ENCODE measurements at places on chromosomes 13 and 19.

DNA sequence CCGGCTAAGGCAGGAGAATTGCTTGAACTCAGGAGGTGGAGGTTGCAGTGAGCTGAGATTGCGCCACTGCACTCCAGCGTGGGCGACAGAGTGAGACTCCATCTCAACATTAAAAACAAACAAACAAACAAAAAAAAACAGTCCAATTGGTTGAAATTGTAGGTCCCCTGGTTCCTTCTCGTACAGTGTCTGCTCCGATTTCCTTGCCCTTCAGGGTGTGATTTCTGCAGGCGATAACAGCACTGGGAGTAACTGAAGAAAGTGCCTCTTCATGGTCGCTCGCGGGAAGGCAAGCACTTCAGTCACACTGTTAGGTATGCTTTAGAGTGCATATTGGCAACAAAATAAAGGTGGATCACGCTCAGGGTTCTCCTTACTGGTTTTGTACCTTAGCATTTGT lies 39.7 kb downstream of the TPT1 start:
- no peak for DNase-seq

GRCh38 chr13:94454906-94455305 lies 24.6 kb downstream of the DCT start:
- no peak for DNase-seq

DNA sequence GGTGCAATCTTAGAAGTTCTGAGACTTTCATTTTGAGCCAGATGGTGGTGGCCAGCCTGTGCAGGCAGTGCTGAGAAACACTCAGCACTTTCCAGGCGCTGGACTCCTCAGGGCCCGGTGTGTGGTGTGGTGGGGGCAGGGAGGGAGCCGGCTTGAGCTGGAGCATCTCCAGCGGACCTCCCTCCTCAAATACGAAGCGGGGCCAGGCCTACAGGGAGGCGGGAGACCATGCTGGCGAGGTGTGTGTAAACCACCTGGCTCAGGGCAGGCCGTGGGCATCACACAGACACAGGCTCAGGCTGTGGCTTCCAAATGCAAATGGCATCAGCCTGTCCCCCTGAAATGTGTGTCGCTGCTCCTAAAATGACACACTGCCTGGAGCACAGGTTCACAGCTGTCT lies 33.3 kb upstream of the RANBP3 start:
- no peak for DNase-seq

DNA sequence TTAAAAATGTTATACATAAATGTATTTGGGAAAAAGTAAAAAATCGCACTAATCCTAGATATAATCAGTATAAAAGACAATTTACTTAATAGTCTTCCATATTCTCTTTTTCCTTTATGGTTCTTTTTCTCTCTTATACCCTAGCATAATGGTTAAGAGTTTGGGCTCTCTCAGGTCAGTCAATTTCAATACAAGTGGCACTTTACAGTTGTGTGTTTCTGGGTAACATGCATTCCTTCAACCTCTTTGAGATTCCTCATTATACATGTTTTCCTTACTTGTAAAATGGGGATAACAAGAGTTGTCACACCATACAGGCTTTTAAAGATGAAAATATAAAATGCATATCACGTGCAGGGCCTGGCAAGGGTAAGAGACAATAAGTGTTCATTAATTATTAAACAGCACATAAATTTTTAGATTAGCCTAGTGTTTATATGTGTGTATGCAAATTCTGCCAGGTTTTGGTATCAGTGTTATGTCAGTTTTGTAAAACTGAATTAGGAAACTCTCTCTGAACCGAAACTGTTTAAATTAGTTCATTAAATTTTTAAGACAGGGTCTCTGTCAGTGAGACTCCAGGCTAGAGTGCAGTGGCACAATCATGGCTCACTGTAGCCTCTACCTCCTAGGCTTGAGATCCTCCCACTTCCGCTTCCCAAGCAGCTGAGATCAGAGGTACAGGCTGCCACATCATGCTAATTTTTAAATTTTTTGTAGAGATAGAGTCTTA lies 49.8 kb downstream of the ELF1 start:
- no peak for DNase-seq

DNA sequence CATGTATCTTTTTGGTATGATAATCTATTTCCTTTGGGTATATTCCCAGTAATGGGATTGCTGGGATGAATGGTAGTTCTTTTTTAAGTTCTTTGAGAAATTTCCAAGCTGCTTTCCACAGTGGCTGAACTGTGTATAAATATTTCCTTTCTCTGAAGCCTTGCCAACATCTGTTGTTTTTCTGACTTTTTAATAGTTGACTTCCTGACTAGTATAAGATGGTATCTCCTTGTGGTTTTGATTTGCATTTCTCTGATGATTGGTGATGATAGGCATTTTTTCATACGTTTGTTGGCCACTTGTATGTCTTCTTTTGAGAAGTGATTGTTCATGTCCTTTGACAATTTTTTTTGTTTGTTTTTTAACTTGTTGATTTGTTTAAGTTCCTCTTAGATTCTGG lies 61.6 kb upstream of the PCDH17 start:
- no peak for DNase-seq

GRCh38 chr13:114155320-114155719 lies 22.9 kb upstream of the RASA3 start:
- no peak for DNase-seq

- no peak for DNase-seq
Observed at GRCh38 chr19:37983153-37983552, 76.1 kb downstream of the SIPA1L3 start.

All from NCI-H1930 (cell line).